ENCODE measurements at places on chromosomes 7 and 10.

DNA sequence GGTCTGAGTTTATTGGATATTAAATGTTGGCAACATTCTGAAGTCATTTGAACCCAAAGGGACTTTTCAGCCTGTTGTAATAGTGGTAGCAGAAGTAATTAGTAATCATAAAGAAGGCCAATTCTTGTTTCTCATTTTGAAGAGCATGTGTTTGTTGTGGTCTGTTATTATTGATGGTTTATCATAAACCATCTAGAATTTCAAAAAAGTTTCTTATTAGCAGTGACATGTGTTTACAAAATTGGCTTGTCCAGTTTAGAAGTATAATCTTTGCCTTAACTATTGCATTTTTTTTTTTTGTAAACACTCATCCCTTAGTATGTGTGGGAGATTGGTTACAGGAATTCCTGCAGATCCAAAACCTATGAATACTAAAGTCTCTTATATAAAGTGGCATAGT, 177.8 kb downstream of the BBS9 start:
- DNase-seq, result no peak

GRCh38 chr7:30412782-30413504, 65.6 kb downstream of the NOD1 start:
- DNase-seq, result no peak

GRCh38 chr10:58177362-58177947, 90.2 kb downstream of the IPMK start:
- DNase-seq, result no peak

GRCh38 chr10:122249991-122250750, 20.9 kb upstream of the BTBD16 start:
- no peak for DNase-seq

- no peak for DNase-seq
These were observed 222.4 kb upstream of the LRGUK start for GRCh38 chr7:133904776-133905175.

- DNase-seq, result no peak
These were observed 11.2 kb upstream of the THSD7A start for GRCh38 chr7:11843113-11843765.

DNA sequence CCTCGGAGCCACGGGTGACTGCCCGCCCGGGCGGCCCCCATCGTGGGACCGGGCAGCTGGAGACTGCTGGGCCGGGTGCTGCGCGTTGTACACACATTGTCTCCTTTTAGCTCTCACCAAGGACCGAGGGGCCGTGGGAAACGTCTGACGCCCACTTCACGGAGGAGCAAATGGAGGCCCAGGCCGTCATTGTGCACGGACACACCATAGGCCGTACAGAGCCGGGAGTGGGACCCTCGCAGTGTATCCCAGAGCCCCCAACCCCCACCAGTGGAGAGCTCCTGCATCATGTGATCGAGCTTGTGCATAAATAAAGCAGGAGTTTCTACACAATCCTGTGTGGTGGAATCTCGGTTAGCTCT, 722 bp downstream of the DENND10 start:
- peak; percentile 44 for DNase-seq

DNA sequence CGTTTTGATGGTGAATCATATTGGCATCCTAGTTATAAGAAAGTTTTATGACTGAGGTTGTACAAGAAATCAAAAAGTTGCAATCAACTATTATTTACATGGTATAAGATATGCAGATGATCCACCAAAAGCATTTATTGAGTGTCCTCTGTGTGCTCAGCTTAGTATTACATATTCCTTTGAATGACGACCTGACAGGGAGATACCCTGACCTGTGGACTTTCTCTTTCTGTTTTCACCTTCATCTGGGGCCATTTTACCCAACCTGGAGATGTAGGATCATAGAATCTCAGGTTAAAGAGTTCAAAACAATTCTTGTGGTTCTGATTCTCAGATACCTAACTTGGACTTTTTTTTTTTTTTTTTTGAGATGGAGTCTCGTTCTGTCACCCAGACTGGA, 269.1 kb upstream of the SORCS1 start:
- DNase-seq, result no peak

DNA sequence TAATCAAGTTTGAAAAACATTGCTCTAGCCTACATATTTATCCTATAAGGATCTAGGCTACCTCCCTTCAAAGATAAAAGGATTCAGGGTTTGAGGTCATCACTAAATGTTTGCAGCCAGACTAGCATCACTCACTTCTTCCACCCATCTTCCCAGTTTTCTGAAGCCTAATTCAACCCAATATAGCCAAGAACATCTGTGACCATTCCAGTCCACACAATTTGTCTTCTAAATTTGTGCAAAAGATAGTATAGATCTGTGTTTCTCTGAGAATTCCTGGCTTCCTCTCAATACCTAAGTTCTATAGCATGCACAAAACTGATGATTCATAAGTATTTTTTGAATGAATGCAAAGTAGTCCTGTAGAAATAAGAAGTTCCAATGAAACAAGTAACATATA, 103.0 kb upstream of the CDK1 start:
- no peak for DNase-seq

GRCh38 chr7:99386584-99387238, 12.2 kb downstream of the ARPC1B start:
- DNase-seq, result no peak

DNA sequence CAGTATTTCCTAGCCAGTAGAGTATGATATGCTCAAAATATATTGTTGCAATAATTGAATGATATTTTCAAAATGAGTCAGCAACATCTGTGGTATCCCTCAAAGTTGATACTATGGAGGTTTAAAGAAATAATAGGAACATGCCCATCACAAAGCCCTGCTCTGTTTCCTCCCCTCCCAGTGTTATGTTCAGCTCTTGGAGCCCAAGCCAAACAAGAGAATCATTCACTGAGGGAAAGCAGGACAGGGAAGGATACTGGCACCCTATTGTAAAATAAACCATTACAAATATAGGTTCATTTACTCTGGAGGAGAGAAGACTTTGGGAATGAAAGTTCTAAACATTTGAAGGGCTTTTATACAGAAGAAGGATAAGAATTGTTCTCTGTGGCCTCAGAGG, 37.6 kb downstream of the SORCS3 start:
- DNase-seq, result no peak

DNA sequence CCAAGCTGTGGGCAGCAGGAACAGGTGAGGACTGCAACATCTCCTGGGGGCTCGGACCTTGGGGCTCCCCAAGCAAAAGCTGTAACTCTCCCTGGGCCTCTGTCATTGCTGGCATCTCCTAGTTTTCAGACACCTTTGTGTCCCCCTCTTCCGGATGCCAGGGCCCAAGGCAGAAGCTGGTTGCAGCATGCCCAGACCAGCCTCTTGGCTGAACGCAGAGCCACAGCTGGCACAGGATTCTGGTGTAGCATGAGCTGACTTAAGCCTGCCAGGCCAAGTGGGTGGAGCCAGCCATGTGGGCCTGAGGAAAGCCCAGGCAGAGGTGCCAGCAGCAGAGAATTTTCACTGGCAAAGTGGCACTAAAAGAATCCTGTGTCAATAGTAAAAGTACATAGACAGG, 43.5 kb downstream of the ZWINT start:
- DNase-seq, result no peak

DNA sequence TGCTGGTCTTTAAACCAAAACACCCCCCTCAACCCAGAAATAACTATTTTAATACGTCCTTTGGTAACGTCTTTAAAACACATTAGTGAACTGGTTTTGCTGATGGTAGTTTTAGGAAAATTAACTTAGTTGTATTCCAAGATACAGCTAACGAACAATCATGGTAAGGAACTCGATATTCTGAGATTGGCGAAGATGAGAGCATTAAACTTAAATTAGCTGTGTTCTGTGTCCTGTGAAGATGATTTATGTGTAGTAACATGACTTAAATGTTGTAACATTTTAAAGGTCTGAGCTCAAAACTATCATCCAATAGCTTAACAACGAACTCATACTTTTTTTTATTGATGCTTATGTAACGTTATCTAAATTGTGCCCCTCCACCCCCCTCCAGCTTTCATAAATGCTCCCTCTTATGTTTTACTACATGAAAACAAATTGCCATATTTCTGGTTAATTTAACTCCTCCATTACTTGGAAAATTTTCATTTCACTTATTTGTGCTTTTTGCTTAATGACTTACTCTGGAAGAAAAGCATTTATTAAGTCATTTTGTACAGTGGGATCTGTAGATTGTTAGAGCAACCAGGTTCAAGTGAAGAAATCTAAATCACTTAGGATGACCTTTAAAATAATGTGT, 1.7 kb downstream of the SDK1 start:
- DNase-seq, result no peak

DNA sequence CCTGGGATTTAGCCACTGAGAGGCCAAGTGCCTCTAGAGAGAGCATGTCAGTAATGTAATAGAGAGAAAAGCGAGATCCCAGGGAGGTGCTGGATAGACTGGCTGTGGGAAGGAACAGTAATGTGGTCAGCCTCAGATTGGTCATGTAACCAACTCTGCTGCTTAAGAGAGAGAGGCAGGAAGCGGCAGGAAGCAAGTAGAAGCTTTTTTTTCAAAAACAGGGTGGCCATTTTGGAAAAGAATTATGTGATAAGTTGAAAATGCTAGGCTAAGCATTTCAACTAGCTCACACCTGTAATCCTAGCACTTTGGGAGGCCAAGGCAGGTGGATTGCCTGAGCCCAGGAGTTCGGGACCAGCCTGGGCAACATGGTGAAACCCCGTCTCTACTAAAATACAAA, 3.7 kb upstream of the PCOLCE start:
- DNase-seq, result no peak

DNA sequence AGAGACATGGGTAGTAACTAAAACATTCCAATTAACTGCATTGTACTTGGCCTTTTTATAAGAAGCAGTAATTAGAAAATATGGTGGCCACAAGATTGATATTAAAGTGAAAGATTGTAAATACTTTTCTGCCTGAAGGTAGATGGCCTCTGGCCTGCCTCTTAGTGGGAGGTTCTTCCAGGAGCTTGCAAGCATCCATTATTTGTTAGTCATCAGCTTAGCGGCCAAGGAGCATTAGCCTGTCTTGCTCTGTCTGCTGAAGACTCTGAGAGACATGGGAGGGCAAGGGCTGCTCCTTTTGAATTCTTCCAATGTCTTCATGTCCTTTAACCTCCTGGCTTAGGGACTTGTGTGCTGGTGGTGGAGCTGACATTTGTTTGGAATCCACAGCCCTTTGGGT, 80.4 kb downstream of the TCF7L2 start:
- DNase-seq, result no peak

DNA sequence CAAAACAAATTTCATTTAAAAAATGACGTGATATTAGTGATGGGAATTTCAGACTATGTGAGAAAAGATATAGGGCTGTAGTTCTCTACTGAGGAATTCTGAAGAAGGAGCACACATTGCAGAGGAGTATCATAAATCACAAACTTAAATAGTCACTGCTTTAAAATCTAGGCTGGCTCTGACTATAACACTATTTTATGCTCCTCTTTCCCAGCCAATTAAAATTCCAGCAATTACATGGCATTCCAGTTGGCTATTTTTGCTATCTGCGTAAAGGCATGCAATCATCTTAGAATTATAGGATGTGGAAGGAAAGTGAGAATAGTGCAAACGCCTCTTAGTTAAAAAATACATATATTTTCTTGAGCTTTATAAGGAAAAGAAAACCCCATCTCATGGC, 123.1 kb downstream of the GNAI1 start:
- no peak for DNase-seq

- peak; percentile 83 for DNase-seq
These were observed 82.6 kb downstream of the DNMBP start for GRCh38 chr10:99926925-99927720.

GRCh38 chr10:1299041-1299726, 243.0 kb downstream of the WDR37 start:
- no peak for DNase-seq

DNA sequence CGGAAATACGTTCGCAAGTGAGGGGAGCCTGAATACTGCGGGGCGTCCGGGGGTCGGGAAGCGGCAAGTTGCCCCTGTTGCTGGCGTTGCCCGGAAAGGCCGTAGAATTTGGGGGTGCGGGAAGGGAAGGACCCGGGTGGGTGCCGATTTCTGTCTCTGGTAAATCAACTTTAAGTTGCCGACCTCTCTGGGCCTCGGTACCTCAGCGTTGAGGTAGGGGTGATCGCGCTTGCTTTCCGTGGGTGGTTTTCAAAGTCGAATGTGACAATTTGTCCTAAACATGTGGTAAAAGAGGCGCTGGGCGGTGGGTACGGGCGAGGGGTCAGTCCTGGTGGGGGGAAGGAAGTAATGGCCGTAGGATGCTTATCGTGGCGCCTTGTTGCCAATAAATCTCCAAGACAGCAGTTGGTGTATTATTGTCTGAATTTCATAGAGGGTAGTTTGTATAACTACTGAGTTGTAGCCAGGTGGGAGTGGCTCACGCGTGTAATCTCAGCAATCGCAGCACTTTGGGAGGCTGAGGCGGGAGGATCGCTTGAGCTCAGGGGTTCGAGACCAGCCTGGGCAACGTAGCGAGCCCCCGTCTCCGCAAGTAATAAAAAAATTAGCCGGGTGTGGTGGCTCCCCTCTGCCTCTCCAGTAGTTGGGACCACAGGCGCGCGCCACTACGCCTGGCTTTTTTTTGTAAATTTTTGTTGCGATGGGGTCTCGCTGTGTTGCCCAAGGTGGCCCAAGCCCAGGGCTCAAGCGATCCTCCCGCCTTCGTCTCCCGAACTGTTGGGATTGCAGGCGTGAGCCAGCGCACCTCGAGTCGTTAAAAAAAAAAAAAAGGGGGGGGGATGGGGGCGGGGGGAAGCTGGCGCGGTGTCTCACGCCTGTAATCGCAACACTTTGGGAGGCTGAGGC, 644 bp downstream of the BUD23 start:
- no peak for DNase-seq

- DNase-seq, result no peak
These were observed 19.6 kb upstream of the GPNMB start for GRCh38 chr7:23226844-23227450.

- no peak for DNase-seq
These were observed 116.2 kb downstream of the GRID1 start for GRCh38 chr10:86250399-86250798.

DNA sequence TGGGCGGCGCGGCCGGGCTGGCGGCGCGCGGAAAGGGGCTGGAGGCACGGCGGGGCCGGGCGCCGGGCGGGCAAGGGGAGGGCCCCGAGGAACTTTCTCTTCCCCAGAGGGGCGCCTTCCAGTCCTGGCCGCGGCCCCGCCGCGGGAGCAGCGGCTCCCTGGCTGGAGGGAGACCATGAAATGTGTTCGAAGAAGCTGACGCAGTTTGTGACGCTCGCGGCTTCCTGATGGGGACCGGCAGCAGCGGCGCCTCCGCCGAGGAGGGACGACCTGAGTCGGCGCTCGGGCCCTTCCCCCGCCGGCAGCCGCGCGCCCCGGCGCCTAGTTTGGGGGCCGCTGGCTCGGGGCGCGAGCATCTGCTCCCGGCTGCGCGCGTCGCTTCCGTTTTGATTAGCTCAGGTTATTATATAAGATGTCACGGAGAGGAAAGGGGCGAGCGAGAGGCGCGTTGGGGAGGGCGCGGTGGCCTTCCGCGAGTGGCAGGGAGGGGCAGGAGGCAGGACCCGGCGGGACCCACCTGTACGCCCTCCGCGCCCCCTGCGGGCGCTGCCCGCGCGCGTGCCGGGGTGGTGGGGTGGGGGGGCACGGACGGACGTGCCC, 57.1 kb upstream of the PCGF5 start:
- peak; percentile 53 for DNase-seq

- no peak for DNase-seq
These were observed 90.5 kb upstream of the FERD3L start for GRCh38 chr7:19235680-19236079.

- no peak for DNase-seq
These were observed 2.7 kb downstream of the FZD9 start for GRCh38 chr7:73436031-73436929.

- DNase-seq, result no peak
These were observed 563.0 kb downstream of the TCERG1L start for GRCh38 chr10:130748409-130749057.

All from left colon (tissue), 2 donors.